GM13976 (cell line): ENCODE measurements at places on chromosomes 4 and X.
A peak's percentile ranks its signal among the peaks of the same experiment; 100 is the strongest.

- no peak for DNase-seq
These were observed 3.4 kb downstream of the SPATA4 start for GRCh38 chr4:176191974-176192373.

DNA sequence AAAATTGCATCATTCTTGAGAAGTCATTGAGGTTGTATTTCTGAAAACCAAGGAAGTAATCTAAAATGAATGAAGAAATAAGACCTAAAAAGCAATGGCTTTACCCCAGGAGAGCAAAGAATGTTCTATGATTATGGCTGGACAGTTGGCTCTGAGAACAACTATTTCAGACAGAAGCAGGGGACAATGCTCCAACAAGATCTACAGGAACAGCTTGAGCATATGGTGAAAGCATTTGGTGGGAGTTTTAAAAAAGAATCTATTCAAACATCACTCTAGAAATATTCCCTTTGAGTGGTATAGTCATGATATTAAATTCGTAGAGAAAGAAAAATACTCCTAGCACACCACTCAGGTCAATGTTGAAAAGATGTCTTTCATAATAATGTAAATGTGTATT, 26.7 kb downstream of the DYNLT3 start:
- no peak for DNase-seq

- DNase-seq = no peak
These were observed 111.6 kb upstream of the PTPN13 start for GRCh38 chr4:86482306-86483172.

GRCh38 chr4:107757864-107758476, 37.9 kb upstream of the PAPSS1 start:
- no peak for DNase-seq

GRCh38 chrX:108271397-108271787, 166.8 kb downstream of the COL4A6 start:
- no peak for DNase-seq

DNA sequence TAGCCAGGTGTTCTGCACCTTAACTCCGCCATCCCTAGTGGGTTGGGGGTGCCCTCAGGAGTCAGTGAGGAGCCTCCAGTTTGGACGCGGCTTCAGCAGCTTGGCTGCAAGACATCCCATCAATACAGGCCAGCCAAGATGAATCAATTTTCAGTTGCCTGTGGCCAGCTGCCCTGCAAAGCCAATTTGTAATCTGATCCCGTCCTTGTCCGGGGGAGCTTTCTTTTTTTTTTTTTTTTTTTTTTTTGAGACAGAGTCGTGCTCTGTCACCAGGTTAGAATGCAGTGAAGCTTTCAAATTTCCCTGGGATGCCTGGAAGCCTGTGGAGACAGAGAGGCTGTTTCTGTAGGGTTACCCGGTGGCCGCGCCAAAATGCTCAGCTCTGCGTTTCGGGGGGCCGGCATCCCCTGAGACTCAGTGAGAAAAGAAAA, 192.5 kb downstream of the ASMT start:
- DNase-seq = no peak

DNA sequence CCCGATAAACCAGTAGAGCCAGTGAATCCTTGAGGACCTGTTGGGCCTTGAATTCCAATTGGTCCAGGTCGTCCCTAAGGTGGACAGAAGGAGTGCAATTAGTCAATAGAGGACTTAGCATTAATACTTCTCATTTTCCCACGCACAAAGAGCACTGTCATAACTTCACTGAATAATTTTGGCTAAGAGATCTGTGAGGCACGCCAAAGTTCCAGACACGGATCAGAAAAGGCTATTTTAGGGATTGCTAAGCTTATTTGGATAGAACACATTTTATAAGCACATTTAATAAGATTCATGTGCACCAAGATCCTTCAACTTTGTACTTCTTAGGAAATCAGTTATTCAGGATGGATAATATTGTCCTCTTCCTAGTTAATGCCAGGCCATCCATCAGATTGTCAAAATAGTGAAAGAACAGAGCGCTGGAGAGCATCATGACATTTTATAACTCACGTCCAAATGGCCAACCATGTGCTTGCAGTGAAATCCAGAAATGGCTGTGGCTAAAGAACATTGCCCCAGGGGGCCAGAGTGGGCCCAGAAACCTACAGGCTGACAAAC, 129.8 kb downstream of the ATG4A start:
- no peak for DNase-seq

GRCh38 chrX:133670383-133670782, 255.1 kb upstream of the GPC4 start:
- DNase-seq = peak; percentile 45

- no peak for DNase-seq
These were observed 88.6 kb upstream of the WDR1 start for GRCh38 chr4:10205223-10205622.

DNA sequence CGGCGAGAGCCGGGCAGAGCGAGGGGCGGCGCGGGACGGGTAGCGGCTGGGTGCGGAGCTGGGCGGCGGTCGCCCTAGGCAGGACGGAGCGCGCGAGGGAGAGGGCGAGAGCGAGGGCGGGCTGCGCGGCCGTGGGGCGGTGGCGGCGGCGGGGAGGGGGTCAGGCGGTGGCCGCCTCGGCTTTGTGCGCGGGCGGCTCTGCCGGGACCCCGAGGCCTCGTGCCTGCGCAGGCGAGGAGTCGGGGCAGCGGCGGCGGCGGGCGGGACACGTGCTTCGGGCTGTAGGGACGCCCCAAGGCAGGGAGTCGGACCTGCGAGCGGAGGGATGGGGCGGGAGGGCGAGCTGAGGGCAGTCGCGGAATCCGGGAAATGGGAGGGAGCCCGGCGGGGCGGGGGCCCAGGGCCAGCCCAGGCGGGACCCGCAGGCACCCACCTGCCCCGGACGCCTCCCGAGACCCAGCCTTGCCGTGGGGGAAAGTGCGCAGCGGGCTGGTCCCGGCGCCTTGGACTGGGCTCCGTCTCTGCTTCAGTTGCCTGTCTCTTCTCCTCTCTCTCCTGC, 465 bp downstream of the BMPR1B start:
- DNase-seq = peak; percentile 22

GRCh38 chrX:76253432-76253831, 80.6 kb downstream of the PBDC1 start:
- DNase-seq = peak; percentile 32

GRCh38 chr4:17301869-17302268, 210.0 kb downstream of the QDPR start:
- no peak for DNase-seq

DNA sequence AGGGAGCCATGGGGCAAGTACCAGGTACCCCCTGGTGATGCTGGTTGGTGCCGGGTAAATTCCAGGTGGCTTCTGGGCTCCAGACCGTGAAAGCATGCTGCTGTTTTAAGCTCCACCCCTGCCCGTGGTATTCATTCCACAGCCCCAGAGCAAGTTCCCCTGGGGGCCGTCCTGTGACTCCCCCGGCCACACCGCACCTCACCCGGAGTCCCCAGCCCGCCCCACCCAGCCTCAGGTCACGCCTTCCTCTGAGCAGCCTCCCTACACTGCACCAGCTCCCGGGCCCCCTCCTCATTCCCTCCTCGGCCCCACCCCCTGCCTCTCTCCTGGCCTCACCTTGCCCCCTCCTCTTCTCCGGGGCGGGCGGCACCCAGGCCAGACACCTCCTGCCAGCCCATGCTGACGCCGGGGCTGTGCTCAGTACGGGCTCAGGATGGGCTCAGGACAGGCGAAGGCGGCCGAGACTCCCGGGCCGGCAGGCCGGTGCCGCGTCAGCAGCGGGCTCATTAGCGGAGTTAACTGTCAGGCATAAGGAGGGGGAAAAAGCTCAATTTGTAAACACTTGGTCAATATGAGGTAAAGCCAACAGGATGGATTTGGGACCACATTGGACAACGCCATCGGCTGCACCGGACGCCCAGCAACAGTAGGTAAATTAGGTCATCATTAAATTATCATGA, 127.4 kb downstream of the FAM53A start:
- no peak for DNase-seq

GRCh38 chr4:79584902-79585301, 176.9 kb upstream of the GK2 start:
- no peak for DNase-seq

- no peak for DNase-seq
These were observed 18.0 kb downstream of the MAN2B2 start for GRCh38 chr4:6592804-6593563.

GRCh38 chr4:89222170-89222569, 85.4 kb downstream of the GPRIN3 start:
- DNase-seq = no peak

DNA sequence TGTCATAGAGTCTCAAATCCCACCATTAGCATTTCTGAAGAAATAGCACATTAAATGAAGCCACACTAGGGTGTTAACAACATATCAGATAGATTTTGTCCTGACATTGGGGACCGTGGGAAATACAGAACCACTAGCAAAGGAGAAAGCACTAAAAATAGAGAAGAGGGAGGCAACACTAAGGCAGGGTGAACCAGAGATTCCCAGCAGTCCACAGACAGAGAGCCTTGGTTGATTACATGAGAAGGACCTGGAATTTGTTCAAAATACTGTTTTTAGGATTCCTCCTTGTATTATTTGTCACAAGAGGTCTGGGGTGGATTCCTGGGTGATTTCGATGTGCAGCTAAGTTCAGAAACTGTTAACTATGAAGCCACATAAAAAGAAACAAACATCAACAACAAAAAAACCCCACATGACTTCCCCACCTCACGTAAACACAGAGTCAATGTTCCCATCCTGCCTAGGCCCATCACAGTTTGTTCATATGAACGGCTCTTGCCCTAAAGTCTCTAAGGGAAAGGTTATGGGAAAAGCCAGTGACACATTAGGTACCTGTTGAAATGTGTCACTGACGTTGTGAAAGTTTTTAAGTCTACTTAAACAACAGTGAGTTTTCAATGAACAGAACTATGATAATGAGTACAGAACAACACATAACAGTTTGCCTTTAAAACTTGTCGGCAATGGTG, 23.6 kb upstream of the GRSF1 start:
- DNase-seq = peak; percentile 43

- DNase-seq = no peak
These were observed 60.0 kb downstream of the FHIP1A start for GRCh38 chr4:151468715-151469696.

- no peak for DNase-seq
These were observed 633.3 kb downstream of the ANKRD50 start for GRCh38 chr4:124079174-124079780.

GRCh38 chr4:122814426-122814825, 12.2 kb upstream of the FGF2 start:
- peak; percentile 51 for DNase-seq

DNA sequence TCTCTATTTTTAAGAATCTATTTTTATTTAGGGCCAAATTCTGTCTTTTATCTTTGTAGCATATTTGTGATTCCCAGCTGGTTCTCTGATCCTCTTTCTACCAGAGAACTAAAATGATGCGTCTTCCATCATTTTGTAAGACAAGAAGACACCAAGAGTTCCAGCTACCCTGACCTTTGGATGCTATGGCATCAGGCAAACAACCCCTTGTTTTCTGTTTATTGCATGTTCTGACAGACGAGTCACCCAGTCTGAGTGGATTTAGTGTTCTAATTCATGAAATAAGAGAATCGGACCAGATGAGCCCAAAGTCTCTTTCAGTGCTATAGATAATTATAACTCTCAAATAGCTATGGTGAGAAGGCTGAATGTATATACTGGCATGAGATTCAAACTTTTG, 69.7 kb downstream of the ZFYVE28 start:
- DNase-seq = no peak

- DNase-seq = no peak
These were observed 121.7 kb downstream of the PDS5A start for GRCh38 chr4:39855909-39856512.

GRCh38 chr4:124097447-124097846, 615.1 kb downstream of the ANKRD50 start:
- no peak for DNase-seq

DNA sequence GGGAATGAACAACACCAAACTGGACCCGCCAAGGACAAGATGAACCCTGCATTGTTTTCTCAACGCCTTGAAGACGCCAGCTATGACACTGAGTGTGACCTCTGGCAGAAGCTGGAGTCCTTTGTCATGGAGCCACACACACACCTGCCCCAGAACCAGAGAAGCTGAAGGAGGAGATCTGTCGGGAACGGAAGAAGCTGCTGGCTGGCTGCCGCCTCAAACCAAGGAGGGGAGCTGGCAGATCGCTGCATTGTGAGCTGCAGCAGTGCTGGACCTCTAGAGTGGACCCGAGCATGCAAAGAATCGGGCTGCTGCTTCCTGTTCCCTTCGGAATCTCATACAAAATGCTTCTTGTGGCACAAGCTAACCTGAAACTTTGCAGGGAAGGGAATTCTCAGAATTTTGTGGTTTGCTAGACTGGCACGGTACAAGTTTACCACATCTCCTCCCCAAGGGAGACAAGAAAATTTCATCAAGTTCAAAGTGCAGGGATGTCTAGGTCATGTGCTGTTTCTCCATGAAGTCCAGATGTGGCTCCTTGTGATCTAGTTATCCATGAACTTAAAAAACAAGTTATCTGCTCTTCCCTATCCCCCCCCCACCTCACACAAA, 23.4 kb upstream of the GLRB start:
- no peak for DNase-seq

DNA sequence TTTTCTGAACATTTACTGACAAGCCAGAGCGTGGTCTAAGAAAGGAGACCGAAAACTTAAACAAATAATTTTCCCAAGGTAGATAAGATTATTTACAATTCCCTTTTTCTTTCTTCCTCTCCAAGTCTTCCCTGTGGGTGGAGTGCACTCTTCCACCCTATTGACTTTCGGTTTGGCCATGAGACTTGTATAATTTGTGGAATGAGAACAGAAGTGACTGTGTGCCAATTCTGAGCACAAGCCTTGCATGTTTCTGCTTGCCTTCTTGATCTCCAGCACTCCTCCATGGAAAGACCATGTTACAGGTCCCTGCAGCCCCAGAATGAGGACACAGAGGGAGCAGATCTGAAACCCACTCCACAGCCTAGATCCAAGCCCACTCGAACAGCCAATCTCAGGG, 150.0 kb upstream of the HPGD start:
- DNase-seq = no peak

DNA sequence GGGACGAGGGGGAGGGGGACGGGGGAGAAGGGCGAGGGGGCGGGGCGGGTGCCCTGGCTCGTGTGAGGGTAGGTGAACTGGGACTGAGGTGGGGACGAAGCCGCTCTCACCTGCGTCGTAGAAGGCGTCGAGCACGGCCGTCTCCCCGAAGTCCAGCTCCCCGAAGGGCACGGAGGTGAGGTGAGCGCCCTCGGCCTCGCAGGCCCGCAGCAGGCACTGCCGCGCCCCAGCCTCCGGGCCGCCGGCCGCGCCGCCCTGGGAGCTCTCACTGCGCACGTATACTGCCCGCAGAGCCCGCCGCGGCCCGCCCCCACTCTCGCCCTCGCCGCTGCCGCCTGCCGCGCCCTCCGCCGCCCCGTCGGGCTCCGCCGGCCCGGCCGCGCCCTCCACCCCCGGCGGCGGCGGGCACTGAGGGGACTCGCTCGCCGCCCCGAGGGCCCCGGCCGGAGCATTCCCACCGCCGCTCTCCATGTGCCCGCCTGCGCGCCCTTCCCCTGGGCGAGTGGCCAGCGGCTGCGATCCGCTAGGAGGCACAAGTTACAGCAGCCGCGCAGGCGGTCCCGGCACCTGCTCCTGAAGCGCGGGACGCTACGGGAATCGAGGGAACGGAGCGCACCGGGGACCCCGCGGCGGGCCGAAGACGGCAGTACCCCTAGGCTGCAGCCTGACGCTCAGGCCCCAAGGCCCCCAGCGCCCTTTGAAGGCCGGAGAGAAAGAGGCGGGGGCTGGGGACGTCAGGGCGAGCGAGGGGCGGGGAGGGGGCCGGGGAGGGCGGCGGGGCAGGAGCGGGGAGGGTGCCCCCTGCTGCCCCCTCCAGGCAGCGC, at the start of gene MAP3K15:
Gene MAP3K15, minus strand, starts transcription at position 718 of the 824 bp plus-strand sequence. Its CDS starts 247 bp downstream, at position 471.
- peak; percentile 52 for DNase-seq

- DNase-seq = no peak
These were observed 980.8 kb upstream of the GRID2 start for GRCh38 chr4:91322961-91323360.
